Cortex of kidney (tissue), 1 donor: ENCODE measurements at places on chromosomes 4 and X.

- DNase-seq, result no peak
These were observed 667.7 kb upstream of the DIPK2B start for GRCh38 chrX:45868425-45868824.

DNA sequence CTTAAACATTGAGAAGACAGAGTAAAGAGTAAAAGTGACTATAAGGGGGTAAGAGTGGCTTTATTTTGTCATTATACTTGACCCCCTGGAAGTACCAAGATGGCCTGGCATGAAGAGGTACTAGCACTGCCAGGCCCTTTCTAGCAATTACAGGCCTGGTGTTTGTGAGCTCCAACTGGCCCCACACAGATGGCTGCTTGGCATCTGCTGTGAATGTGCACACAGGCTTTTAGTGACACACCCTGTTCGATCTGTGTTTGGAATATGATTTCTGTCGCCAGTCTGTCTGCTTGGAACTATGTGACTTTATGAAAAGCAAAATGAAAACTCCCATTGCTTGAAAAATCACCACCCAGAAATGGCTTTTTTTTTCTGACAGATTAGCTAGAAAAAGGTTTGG, 123.3 kb downstream of the CLCN4 start:
- DNase-seq, result no peak

DNA sequence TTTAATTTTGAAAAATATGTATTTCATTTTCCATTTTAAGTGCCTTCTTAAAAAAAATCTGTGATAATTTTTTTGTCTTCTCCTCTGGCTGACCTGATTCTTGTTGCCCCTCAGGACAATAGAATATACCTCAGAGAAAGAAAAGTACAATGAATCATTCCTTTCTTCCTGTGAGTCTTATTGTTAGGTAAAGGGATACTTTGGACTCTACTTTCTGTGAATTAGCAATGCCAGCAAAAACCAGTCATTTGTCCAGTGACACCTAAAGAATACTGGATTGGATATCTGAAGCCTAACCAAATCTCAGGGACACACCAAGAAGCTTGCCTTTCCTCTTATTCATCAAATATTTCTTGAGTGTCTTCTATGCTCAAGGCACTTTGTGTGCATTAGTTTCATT, 102.1 kb downstream of the AREG start:
- no peak for DNase-seq

- no peak for DNase-seq
These were observed 47.5 kb upstream of the TRIM2 start for GRCh38 chr4:153156721-153157120.

DNA sequence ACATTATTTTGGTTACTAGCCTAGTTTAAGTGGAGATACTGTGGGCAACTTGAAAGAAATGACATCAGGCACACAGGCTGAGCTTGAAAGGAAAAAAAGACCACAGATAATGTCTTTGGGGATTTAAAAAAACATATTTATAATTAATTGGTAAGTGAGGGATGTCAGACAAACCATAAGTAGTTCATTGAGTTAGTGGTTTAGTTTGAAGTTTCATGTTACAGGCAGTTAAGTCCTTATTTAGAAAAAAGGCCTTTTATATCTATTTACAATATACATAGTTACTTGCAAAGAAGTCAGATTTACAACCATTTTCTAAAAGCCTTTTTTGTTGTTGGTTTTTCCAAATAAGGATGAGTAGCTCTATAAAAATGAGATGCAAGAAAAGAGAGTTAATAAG, 89.2 kb downstream of the CDS1 start:
- DNase-seq, result no peak

GRCh38 chr4:111636961-111637585, 508.2 kb upstream of the FAM241A start:
- DNase-seq, result no peak
